ENCODE measurements at places on chromosomes 2 and 18.

- no peak for DNase-seq
These were observed 40.2 kb upstream of the EGR4 start for GRCh38 chr2:73333564-73333963.

DNA sequence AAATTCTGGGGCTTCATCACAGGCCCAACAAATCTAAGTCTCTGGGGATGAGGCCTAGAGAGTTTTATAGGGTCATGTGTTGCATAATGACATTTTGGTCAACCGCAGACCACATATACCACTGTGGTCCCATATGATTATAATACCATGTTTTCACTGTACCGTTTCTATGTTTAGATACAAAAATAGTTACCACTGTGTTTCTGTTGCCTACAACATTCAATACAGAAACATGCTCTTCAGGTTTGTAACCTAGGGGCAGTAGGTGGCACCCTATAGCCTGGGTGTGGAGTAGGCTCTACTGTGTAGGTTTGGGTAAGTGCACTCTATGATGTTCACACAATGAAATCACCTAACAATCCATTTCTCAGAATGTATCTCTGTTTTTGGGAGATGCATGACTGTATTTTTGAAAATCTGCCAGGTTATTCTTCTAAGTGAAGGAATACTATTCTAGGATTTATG lies 485.2 kb downstream of the PTPRM start:
- no peak for DNase-seq

GRCh38 chr2:110729106-110729505 lies 3.3 kb upstream of the ACOXL start:
- no peak for DNase-seq

GRCh38 chr18:58552057-58552461 lies 76.8 kb downstream of the ALPK2 start:
- DNase-seq, result no peak

- no peak for DNase-seq
These were observed 194.4 kb upstream of the ITGA4 start for GRCh38 chr2:181262782-181263181.

DNA sequence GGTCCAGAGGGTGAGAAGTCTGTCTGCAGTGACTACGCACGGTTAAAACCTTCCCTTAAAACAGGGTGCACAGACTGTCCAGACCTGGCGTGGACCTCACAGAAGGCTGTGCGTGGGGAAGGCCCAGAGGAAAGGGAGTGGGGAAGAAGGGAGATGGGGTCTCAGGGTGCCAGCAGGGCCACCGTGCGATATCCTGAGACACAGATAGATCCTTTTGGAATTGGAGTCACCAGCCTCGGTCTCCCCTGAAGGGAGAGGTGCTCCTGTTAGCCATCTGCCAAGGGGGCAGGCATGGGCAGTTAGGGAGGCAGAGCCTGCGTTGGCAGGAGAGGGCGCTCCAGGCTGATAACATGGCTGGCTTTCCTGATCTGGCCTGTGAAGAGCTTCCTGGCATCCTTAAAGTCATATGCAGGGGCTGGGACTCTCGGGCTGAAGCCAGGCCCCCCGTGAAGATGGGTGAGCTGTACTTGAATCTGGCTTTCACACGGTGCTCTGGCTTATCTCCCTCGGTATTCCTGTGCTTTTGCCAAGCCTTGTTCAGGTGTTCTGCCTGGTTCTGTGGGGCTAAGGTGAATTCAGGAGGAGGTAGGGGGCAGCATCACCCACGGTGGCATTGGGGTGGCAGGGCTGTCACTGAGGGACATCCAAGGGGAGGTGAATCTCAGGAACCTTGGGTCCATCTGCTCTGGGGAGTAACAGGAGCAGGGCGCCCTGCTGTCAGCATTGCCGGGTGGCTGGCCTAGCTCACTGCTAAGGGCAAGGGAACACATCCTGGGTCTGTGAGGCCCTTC lies 107.2 kb upstream of the SMAD2 start:
- no peak for DNase-seq

- DNase-seq, result no peak
These were observed 360.7 kb downstream of the TMX3 start for GRCh38 chr18:68354176-68354575.

DNA sequence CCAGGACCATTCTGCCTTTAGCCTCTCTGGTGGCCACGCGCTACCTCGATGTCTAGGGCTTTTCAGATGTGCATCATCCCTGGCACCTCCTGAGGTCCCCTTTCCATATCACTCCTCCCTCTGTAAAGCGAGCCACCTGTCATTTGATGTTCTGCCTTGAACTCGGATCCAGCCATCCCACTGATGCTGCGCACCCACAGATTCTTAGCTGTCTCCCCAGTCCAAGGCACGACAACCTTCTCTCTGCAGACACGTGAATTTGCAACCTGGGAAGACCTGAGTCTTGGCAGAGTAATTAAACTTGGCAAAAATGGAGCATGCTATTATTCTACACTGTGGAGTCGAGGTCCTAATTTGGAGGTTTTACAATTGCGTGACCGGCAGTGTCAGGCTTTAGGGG lies 61.9 kb downstream of the NGEF start:
- no peak for DNase-seq

DNA sequence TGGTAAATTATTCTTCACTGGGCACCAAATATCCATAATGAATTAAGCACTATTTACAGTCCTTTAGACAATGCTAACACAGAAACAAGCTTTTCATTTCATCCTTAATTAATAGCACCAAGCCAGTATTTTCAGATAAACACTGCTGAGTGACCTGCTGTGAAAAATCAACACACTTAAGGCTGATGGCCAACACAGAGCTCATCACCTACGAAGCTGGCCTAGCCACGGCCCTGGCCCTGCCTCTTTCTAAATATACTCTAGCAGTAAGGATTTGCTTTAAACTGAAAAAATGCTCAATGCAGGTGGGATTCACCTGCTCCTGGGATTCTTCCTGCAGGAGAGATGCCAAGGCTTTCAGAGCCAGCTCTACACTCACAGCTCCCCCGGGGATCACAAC lies 18.4 kb downstream of the CYB5A start:
- no peak for DNase-seq

DNA sequence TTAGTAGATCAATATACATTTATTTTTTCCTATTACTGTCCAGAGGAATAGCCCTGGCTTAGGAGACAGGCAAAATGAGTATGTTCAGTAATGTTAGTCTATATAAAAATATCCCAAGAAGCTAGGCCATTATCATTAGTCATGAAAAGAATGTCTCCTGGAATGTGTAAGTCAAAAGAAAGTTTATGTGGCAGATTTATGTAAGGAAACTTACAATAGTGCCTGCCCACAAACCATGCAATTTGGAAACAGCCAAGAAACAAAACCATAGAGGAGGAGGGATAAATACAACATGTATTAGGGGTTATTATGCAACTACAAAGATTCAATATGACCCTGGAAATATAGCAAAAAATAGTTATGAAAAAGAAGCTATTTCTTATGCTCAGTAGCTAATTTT lies 96.3 kb downstream of the NOL4 start:
- no peak for DNase-seq

GRCh38 chr2:47002480-47003381 lies 87.1 kb upstream of the MCFD2 start:
- no peak for DNase-seq

GRCh38 chr2:203756161-203756560 lies 49.7 kb downstream of the CD28 start:
- no peak for DNase-seq

GRCh38 chr18:59651071-59651470 lies 46.2 kb downstream of the CCBE1 start:
- no peak for DNase-seq

DNA sequence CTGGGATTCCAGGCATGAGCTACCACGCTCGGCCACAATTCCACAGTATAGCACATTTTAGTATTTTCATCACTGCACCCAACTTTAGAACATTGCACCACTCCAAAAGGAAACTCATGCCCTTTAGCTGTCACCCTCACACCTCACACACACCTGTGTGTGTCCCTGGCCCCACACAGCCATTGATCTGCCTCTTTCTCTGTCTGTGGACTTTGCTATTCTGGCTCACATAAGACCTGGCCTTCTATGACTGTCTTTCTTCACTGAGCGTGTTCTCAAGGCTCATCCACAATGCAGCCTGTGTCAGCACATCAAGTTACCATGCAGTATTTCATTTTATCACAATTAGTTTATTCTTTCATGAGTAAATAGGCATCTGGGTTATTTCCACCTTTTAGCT lies 19.7 kb upstream of the ATP9B start:
- DNase-seq, result no peak

DNA sequence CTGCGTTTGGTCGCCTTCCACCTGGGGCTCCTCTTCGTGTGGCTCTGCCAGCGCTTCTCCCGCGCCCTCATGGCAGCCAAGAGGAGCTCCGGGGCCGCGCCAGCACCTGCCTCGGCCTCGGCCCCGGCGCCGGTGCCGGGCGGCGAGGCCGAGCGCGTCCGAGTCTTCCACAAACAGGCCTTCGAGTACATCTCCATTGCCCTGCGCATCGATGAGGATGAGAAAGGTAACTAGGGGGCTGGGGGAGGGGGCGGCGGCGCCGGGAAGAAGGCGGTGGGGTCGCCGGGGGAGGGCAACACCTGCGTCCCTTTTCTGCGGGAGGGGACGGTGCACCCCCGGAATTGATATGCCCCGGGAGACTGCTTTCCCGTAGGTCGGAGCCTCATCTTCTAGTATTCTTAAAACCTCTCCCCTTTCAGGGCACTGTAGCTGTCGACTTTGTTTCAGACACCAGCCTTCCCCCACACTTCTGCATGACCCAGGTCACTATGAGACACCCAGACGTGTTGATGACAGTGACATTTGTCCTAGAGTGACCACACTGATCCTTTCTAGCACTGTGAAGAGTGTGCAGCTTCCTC lies 755 bp downstream of the SPAST start:
- DNase-seq, result no peak

DNA sequence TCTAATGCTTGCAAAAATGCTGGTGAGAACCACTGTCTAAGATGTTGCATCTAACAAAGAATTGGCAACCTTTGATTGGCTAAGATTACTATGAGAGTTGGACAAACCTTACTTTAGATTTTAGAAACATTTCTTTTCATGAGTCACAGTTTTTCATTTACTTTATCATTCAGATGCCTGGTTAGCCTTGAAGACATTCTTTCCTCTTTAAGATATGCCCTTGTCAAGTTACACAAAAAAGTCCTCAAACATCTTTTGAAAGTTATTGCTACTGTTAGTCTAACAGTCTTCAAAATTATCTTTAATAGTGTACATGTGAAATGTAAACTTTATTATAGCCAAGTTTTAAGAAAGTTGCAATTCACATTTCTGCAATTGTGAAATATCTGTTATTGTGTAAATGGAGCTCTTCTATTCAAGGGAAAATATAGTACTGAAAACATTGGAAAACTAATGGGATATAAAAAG lies 276.3 kb downstream of the RND3 start:
- DNase-seq, result no peak

DNA sequence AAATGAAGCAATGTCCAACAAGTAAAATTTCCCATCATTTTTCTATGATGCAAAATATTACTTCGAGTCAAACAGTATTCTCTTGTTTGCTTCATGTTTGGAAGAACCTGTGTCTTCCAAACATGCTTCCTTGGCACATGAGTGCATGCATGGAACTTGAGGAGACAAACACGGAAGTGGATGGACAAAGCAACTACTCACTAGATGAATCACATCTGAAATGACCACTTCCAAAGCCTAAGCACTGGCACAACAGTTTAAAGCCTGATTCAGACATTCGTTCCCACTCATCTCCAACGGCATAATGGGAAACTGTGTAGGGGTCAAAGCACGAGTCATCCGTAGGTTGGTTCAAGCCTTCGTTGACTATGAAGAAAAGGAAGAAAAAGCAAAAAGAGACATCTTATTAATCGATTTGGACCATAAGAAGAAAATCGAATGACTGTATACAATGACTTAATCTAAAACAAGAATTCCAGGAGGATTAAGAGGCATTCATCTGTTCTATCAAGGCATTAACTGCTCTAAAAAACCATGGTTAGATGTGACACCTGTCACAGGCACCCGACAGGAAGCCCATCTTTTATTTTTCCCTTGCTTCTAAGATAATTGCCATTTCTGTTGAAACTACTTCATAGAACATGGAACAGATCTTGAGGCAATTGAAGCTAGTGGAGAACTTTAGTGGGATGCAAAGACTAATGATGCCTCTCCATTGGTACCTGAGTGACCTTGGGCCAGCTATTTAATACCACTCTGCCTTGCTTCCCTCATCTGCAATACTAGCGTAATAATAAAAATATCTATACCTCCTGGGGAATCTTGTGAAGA lies 56.0 kb downstream of the ATIC start:
- no peak for DNase-seq

Measured in GF-D8 (cell line).